ENCODE measurements at places on chromosomes 1 and 21. TPM values are rescaled to one million over a fixed set of nuclear protein-coding genes. Genes with fewer than 3 reads are reported as not detected.

Gene C4BPA
- not detected for total RNA-seq

Gene SNX7
- total RNA-seq, result 114 TPM

Gene CELF3
- total RNA-seq, result not detected

Gene IL22RA1
- total RNA-seq, result 2.3 TPM

Gene NPHS2
- not detected for total RNA-seq

Gene DNAJC28
- total RNA-seq, result 2.0 TPM

Gene ADAM30
- total RNA-seq, result not detected

Gene FCMR
- total RNA-seq, result 1.7 TPM

Gene HNRNPCL2
- total RNA-seq, result not detected

Gene LORICRIN
- not detected for total RNA-seq

Gene EVA1C
- 11.8 TPM for total RNA-seq

Gene KCNJ15
- 18.9 TPM for total RNA-seq

Gene CRB1
- total RNA-seq, result not detected

Gene SPATA17
- under 0.01 TPM for total RNA-seq

Gene CCDC181
- 1.2 TPM for total RNA-seq

Gene ANGPTL7
- total RNA-seq, result not detected

Gene RIMKLA
- 0.88 TPM for total RNA-seq

Gene LRRC71
- not detected for total RNA-seq

Gene HSF2BP
- total RNA-seq, result 0.49 TPM

Gene PLA2G2D
- total RNA-seq, result not detected

Gene RSBN1
- total RNA-seq, result 13.1 TPM

Gene VHLL
- not detected for total RNA-seq

Gene EXTL1
- total RNA-seq, result 4.1 TPM

Gene NTMT2
- total RNA-seq, result not detected

Gene AIRE
- total RNA-seq, result 0.10 TPM

Gene HEYL
- not detected for total RNA-seq

Gene CCDC17
- total RNA-seq, result 0.20 TPM

Data from RPMI7951 (cell line).